Heart right ventricle (tissue), 16 donors: ENCODE measurements at places on chromosomes 5 and 9.

- DNase-seq: no peak
Measured at GRCh38 chr9:107337676-107338590, 54.9 kb downstream of the RAD23B start.

GRCh38 chr5:131394128-131394527 is 130.3 kb downstream of the CDC42SE2 start:
- no peak for DNase-seq

DNA sequence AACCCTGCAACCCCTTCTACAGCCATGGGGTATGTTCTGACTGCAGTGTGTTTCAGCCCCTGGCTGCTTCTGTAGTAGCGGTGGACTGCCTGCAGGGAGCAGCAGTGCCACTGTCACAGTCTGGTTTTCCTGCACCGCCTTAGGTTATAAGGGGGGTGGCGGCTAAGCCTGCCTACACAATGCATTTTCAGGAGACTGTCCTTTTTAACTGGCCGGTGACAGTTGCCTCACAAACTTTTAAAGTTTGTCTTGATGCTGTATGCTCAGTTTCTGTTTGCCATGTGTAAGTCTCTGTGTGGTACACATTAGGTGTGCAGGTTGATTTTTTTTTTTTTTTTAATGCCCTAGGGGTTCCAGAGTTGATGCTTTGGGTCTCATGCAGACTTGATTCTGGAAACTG is 53.0 kb downstream of the NUP214 start:
- DNase-seq: peak; percentile 71

DNA sequence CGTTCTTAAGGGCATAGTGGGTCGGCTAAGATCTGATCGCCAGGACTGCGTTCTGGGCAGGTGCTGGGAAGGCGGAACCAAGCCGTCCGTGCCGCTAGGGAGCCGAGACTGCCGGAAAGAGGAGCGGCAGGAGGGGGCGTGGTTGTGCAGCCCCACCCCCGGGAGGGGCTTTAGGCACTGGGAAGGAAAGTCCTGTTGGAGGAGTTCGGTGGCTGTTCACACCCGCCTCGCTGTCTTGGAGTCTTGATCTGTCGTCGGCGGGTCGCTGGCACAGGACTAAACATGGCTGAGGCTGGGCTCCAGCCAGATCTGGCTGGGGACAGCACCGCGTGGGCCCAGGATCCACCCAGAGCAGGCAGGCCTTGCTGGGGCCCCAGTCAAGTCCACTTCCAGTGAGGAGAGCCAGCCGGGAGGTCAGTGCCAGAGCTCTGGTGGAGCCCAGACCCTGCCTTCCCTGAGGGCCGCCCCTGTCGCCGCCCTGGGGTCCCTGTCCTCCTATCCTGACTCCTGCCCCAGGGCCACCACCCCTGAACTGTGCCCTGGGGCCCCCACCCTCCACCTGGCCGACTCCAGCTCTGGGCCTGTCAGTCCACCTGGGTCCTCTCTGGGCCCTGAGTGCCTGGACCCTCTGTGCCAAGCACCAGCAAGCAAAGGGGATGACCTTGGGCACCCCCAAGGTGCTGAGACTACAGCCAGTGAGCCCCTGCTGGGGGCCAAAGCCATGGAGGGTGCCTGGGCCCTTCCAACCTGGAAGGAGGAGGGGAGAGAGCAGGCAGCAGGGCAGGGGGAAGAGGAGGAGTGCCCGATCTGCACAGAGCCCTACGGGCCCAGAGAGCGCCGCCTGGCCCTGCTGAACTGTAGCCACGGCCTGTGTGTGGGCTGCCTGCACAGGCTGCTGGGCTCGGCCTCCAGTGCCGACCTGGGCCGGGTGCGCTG is 4.5 kb downstream of the RNF208 start:
- DNase-seq: peak; percentile 73

DNA sequence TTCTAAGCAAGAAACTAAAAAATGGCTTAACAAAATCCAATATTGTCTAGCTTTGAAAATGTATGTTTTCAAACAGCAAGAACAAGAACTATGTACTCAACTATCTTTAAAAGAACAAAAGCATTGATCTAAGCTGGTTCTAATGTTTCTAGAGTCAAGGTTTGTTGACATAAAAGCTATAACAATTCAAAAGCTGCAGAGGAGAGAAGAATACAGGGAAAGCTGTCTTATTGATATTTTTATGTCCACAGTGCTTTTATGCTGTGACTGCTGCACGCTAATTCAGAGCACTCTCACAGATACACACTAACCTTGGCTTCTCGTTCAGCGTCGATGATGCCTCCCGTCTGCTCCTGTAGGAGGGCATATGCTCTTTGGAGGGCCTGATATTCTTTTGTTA is 129.5 kb upstream of the DPYSL3 start:
- DNase-seq: no peak

DNA sequence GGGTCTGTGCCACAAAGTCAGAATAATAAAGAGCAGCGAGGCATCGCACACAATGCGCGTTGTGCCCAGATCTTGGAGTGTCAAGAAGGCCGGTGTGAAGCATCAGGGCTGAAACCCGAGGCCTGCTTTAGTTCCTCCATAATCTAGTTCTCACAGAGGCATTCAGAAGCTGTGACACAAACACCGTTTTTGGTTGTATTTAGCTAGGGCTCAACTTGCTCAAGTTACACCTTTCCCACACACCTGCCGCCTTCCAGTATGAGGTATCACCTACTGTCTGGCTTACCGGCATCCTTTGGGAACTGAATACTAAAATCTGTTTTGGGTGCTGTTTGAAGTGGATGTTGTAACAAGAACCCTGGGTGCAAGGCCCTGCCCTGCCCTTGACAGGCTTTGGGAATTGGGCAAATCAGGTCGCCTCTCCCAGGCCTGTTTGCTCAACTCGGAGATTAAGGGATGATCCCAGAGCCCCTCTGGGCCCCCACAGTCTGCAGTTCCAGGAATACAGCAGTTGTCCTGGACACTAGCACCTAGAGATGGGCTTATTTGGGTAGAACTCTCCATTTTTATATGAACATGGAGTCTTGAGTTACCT is 27.0 kb downstream of the SLC25A25 start:
- no peak for DNase-seq

DNA sequence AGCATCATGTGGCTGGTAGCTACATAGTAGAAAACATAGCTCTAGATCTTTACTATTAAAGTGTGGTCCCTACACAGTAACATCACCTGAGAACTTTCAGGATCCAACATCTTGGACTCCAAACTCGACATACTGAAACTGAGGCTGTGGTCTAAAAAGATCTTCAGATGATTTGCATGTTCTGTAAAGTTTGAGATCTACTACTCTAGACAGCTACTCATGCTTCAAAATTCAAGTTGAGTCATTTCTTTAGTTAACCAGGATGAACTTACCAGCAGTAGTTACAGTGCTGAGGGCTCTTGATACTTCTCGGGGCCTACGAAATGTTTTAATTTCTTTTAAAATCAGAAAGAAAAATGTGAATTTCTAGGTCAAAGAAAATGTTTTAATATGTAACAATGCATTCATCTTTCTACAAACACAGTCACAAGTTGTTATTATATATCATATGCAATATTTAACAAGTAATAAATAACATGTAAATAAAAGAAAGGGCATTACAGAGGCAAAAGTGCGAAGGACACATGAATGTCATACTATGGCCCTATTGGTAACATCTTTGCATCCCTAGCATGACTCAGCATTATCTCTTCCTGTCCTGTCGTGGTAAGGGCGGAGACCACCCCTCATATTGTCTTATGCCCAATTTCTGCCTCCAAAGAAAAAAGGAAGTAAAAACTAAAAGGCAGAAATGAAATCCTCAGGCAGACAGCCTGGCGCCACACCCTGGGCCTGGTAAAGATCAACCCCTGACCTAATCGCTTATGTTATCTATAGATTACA is 563.9 kb upstream of the TLE4 start:
- DNase-seq: no peak

- DNase-seq: no peak
Measured at GRCh38 chr9:134938346-134939079, 20.8 kb upstream of the FCN1 start.

GRCh38 chr5:57531333-57531732 is 48.7 kb upstream of the ACTBL2 start:
- no peak for DNase-seq

GRCh38 chr5:103758996-103759395 is 196.4 kb upstream of the NUDT12 start:
- DNase-seq: no peak

DNA sequence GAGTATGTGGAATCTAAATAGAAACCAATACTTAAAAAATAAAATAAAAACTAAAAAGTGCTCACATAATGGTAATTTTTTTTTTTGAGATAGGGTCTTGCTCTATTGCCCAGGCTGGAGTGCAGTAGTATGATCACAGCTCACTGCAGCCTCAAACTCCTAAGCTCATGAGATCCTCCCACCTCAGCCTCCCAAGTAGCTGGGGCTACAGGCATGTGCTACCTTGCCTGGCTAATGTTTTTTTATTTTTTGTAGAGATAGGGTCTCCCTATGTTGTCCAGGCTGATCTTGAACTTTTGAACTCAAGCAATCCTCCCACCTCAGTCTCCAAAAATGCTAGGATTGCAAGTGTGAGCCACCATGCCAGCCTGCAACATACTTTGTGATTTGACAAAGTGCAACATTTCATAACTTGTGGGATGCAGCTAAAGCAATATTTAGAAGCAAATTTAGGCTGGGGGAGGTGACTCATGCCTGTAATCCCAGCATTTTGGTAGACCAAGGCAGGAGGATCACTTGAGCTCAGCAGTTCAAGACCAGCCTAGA is 18.4 kb downstream of the AP3B1 start:
- DNase-seq: no peak

- no peak for DNase-seq
Measured at GRCh38 chr5:68251804-68252522, 36.4 kb downstream of the PIK3R1 start.
